Adrenal gland (tissue), 19 donors: ENCODE measurements at places on chromosomes 13 and 19. TPM values are rescaled to one million over a fixed set of nuclear protein-coding genes. Genes with fewer than 3 reads are reported as not detected.

GRCh38 chr13:23985060-23985459 lies 87.8 kb upstream of the C1QTNF9B start:
- no peak overlapping the region for H3K27ac ChIP-seq
- no peak overlapping the region for H3K4me3 ChIP-seq
- H3K4me1 ChIP-seq = peaks cover 2% of the 10 kb centered on the region
- no peak for DNase-seq
- H3K36me3 ChIP-seq = no peaks in the 10 kb centered on the region

GRCh38 chr19:41566001-41566400 lies 10.0 kb upstream of the CEACAM21 start:
- H3K4me1 ChIP-seq = no peaks in the 10 kb centered on the region
- no peaks in the 10 kb centered on the region for H3K36me3 ChIP-seq
- H3K27ac ChIP-seq = no peak overlapping the region
- H3K27me3 ChIP-seq = peaks cover 60% of the 10 kb centered on the region
- H3K4me3 ChIP-seq = no peak overlapping the region

GRCh38 chr19:48403606-48404005 lies 10.1 kb downstream of the GRIN2D start:
- DNase-seq = no peak
- no peaks in the 10 kb centered on the region for H3K27me3 ChIP-seq
- no peaks in the 10 kb centered on the region for H3K36me3 ChIP-seq

GRCh38 chr13:93293710-93294109 lies 67.1 kb downstream of the GPC6 start:
- H3K27me3 ChIP-seq = no peaks in the 10 kb centered on the region
- H3K27ac ChIP-seq = no peak overlapping the region

GRCh38 chr19:52941941-52942385 lies 18.7 kb upstream of the ZNF888 start:
- DNase-seq = peak; percentile 38
- H3K27me3 ChIP-seq = no peaks in the 10 kb centered on the region
- peak overlapping the region; percentile 88 for H3K4me3 ChIP-seq
- no peaks in the 10 kb centered on the region for H3K36me3 ChIP-seq
- peaks cover 8% of the 10 kb centered on the region for H3K4me1 ChIP-seq

GRCh38 chr13:20964904-20965303 lies 62.4 kb upstream of the XPO4 start:
- no peak overlapping the region for H3K27ac ChIP-seq
- no peaks in the 10 kb centered on the region for H3K4me1 ChIP-seq
- no peak for DNase-seq

- H3K4me3 ChIP-seq = no peak overlapping the region
- H3K27ac ChIP-seq = no peak overlapping the region
- no peaks in the 10 kb centered on the region for H3K27me3 ChIP-seq
- no peak for DNase-seq
- H3K4me1 ChIP-seq = peaks cover 13% of the 10 kb centered on the region
- H3K36me3 ChIP-seq = peaks cover 49% of the 10 kb centered on the region
These were observed 20.9 kb downstream of the TMED1 start for GRCh38 chr19:10815007-10815536.

GRCh38 chr13:94408314-94409036 lies 71.0 kb downstream of the DCT start:
- H3K27me3 ChIP-seq = no peaks in the 10 kb centered on the region
- H3K27ac ChIP-seq = no peak overlapping the region
- DNase-seq = no peak
- H3K4me1 ChIP-seq = no peaks in the 10 kb centered on the region
- H3K36me3 ChIP-seq = no peaks in the 10 kb centered on the region

ATP7B gene
- 4.0 TPM for total RNA-seq

OR4F17 gene
- total RNA-seq = not detected

OSCAR gene
- total RNA-seq = 2.0 TPM

CCL25 gene
- 0.78 TPM for total RNA-seq

OR10H1 gene
- not detected for total RNA-seq

PTPRH gene
- total RNA-seq = 44.5 TPM
